HS-27A (cell line): ENCODE measurements at places on chromosomes 11 and 22.

GRCh38 chr11:112932593-112932992, 28.6 kb upstream of the NCAM1 start:
- DNase-seq = no peak

- DNase-seq = no peak
These were observed 101.6 kb downstream of the CCDC81 start for GRCh38 chr11:86476109-86476861.

DNA sequence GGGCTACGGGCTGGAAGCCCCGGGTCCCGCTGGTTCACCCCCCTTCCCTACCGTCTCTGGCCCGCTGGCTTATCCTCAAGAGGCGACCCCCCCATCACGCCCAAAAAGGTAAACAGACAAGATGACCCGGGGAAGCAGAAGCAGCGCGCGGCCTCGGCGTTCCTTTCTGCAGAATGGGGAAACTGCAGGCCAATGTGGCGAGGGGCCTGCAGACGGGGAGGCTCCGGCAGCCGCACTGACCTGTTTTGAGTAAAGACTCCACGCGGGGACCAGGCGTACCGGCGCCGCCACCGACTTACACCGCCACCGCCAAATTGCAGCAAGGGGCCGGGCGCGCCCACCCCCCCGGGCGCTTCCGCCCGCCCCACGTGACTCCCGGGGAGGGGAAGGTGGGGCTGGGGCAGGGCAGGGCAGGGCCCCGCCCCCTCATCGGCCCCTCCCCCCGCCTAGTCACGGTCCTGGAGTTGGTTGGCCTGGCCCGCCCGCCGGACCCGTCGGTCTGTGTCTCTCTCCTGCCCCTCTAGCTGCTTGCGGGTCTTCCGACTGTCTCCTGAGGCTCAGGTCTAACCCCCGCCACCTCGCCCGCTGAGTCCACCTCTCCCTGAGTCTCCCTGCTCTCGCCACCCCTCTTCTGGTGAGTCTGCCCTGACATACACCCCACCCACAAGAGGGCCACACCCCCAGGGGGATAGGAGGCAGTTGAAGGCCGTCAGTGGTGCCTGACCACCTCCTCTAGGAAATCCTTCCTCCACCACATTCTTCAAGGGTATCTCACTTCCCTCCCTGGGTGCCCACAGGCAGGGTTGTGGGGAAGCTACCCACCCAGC, at the start of gene ARAP1:
TSS of gene ARAP1 (minus strand) at position 321 of the 827 bp plus-strand sequence. CDS start 25,280 bp downstream, outside the sequence.
- no peak for DNase-seq

DNA sequence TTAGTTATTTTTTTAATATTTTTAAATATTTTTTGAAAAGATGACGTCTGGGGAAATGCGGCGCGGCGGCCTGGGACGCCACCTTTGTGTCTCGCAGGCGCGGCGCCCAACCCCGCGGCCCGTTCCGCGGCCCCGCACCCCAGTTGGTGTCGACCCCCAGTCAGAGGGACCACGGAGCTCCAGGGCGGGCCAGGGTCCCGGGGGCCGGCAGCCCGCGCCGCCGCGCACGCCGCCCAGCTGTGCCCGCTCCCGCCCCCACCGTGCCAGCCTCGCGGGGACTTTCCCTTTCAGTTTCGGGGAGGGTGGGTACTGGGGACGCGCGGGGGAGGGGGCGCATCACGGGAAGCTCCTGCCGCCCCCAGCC, 1.6 kb downstream of the CCND1 start:
- DNase-seq = no peak

DNA sequence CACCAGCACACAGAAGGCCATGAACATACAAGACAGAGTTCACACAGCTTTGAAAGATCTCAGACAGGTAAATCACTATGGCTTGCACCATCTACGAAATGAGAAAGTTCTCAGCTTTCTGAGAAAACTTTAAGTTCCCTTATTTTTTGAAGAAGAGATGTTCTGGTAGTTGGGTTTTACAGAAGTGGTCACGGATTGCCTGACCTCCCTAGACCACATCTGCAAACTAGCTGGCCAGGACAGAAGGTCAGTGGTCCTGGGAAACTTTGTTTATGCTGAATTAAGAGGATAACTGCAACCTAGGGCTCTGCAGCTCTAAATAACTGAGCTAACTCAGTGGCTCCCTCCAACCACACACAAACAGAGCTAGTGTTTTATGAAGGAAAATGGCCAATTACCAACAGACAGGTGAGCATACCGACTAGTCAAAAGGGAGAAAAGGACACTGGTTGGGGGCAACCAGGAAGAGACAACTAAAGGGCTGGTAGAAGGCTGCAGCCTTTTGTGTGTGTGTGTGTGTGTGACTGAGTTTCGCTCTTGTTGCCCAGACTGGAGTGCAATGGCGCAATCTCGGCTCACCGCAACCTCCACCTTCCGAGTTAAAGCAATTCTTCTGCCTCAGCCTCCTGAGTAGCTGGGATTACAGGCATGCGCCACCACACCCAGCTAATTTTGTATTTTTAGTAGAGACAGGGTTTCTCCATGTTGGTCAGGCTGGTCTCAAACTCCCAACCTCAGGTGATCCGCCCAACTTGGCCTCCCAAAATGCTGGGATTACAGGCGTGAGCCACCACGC, 8.5 kb upstream of the SCN2B start:
- no peak for DNase-seq

GRCh38 chr11:19558189-19558986, 154.2 kb upstream of the NAV2 start:
- no peak for DNase-seq

- no peak for DNase-seq
These were observed 45.3 kb upstream of the POGLUT3 start for GRCh38 chr11:108543316-108543964.

GRCh38 chr11:119461229-119461963, 38.4 kb upstream of the THY1 start:
- DNase-seq = no peak

- DNase-seq = no peak
These were observed 7.3 kb downstream of the RELT start for GRCh38 chr11:73383249-73384124.

DNA sequence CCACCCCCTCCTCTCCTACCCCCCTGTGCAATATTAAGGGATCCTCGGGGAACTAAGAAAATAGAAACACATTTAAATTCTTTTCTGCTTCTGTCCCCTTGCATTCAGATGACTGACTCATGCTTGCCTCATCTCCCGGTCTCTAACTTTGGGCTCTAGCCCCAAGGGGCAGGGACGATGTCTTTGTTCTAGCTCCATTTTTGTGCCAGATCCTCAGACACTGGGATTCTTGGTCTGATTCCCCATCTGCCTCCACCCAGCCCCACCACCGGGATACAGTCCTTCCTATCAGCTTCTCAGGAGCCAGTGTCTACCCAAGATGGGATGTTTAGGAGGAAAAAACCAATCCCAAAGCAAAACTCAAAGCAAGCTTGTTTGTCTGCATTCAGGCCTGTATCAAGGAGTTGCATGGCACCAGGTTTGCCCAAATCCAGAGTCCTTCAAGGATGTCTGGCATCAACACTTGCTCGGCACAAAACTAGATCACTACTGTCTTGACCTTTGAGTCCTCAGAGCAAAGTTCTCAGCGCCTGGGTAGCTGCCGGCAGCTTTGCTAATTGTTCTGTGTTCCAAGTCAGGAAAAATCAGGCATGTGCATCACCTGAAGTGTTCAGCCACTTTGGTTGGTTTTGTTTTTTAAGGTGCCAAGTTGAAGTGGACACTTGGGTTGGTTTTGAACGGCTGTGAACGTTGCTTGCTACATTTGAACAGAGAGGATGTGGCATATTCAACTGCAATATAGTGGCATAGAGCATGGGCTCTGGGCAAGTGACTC, 212.8 kb downstream of the DSCAML1 start:
- DNase-seq = no peak

DNA sequence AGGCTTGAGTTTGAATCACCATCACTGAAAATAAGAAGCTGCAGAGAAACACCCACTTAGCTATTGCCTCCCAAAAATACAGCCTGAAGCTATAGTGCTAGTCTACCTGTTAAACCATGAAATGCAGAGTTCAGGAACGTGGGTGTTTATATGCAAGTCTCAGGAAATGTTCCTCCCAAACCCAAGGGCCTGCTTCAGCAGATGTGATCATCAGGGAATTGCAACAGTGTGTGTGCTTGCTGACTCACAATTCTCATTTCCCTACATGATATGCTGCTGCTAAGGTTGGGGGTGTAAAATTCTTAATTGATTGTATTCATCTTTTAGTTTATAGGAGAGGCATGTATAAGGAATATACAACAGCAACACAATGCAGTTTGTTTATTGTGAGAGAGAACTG, 49.6 kb downstream of the NUP98 start:
- DNase-seq = no peak

DNA sequence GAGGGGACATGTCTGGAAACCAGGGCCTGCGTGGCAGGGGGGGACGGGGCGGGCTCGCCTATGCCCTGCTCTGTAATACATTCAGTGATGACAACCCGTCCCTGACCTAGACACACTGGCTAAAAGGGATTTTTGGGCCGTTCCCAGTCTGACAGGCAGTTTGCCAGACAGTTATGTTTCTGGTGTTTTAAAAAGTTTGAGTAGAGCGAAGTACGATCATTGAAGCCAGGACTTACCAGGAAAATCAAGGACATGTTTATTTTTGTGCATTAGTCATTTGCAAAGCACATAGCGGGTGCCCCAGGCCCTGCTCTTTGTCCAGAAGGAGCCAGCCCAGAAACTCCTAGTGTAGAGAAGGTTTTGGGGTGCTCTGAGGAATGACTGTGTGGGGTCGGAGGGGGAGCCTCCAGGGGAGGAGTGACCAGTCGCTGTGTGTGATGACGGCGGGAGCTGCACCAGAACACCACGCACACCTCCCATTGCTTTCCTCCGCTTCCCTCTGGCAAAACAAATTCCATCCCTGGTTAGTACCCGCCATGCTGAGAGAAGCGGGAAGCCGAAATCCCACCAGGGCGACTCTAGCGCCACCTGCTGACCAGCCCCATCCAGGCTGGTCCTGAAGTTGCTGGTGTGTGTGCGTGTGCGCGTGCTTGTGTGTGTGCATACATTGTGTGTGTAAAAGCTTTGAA, 50.8 kb downstream of the FBLN1 start:
- DNase-seq = peak; percentile 35

GRCh38 chr11:98507208-98507607, 513.5 kb upstream of the CNTN5 start:
- DNase-seq = no peak

GRCh38 chr22:37742376-37743171, 45.7 kb downstream of the TRIOBP start:
- DNase-seq = no peak

GRCh38 chr11:116062490-116063171, 558.4 kb upstream of the CADM1 start:
- DNase-seq = no peak

- no peak for DNase-seq
These were observed 60.5 kb downstream of the CYB5R2 start for GRCh38 chr11:7612661-7613393.

GRCh38 chr11:47067401-47067800, 109.3 kb downstream of the ARFGAP2 start:
- DNase-seq = no peak

GRCh38 chr22:35971456-35972119, 57.0 kb downstream of the RBFOX2 start:
- DNase-seq = no peak

DNA sequence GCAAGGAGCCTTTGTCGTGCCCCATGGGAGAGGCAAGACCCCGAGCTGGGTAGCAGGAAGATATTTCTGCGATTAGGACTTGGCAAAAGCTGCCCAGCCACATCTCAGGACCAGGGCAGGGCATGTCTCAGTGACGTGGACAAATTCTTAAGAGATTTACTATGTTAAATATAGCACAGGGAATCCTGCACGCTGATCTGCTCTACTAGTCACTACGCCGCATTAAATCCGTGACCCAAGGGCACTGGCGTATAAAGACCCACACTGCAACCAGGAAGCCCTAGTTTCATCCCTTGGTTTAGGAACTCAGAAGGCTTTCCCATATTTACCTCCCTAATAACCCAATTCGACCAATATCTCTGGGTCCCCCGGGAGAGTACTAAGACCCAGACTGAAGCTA, 35.1 kb downstream of the AP1B1 start:
- no peak for DNase-seq

DNA sequence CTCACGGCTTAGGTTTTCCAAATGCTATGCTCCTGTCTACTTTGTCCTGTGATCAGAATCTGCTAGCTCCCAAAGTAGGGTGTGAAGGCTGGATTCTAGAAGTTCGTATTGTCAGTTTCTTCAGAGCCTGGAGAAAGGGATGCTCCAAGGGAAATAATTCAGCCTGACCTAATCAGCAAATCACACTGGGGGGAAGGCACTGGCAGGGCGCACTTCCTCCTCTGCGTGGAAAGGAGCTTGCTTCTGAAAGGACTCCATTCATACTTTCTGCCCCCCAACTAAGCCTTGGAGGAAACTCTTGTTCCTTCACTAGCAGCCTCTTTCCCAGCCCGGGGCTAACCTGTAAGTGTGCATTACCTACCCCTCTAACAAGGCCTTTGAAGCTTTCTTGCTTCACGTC, 165.9 kb downstream of the NAV2 start:
- no peak for DNase-seq

DNA sequence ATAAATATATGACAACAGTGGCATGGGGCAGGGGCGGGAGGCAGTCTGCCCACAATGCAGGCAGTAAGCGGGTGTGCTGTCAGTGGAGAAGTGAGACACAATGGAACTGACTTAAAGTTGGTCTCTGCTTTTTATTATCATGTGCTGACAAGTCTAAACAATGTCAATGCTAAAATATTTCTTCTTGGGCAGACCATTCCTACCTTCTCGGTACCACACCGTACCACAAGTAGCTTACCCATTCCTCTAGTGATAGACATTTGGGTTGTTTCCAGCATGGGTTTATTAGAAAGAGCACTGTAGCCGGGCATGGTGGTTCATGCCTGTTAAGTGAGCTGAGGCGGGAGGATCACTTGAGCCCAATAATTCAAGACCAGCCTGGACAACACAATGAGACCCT, 2.6 kb upstream of the CHADL start:
- no peak for DNase-seq

- DNase-seq = peak; percentile 76
These were observed 63.5 kb upstream of the CSNK2A3 start for GRCh38 chr11:11416502-11416901.

GRCh38 chr11:74602637-74603556, 10.5 kb downstream of the POLD3 start:
- DNase-seq = no peak

- DNase-seq = no peak
These were observed 82.5 kb downstream of the ZNF280B start for GRCh38 chr22:22425783-22426624.

- DNase-seq = no peak
These were observed 40.3 kb upstream of the OR5D13 start for GRCh38 chr11:55732936-55733335.

- peak; percentile 62 for DNase-seq
These were observed 49.3 kb downstream of the AHNAK start for GRCh38 chr11:62497132-62497801.

GRCh38 chr22:17268501-17269223, 49.4 kb upstream of the ADA2 start:
- DNase-seq = no peak

- DNase-seq = peak; percentile 26
These were observed 97.1 kb upstream of the SYT13 start for GRCh38 chr11:45383224-45383623.

GRCh38 chr11:2137202-2138067, 1.8 kb downstream of the IGF2 start:
- peak; percentile 19 for DNase-seq
